ENCODE measurements at places on chromosomes 12 and 14. TPM values are rescaled to one million over a fixed set of nuclear protein-coding genes. Genes with fewer than 3 reads are reported as not detected.

Gene VDR
- total RNA-seq: 1.9 TPM

Gene LRRIQ1
- 5.2 TPM for total RNA-seq

Gene PLEKHG7
- 5.3 TPM for total RNA-seq

Gene CIROP
- not detected for total RNA-seq

Gene TEX52
- not detected for total RNA-seq

Gene CMKLR1
- total RNA-seq: 20.6 TPM

Gene RNASE7
- not detected for total RNA-seq

Gene KRT71
- not detected for total RNA-seq

Gene RASSF9
- 8.5 TPM for total RNA-seq

Gene TRAF3
- total RNA-seq: 18.8 TPM

Gene GLT1D1
- 2.0 TPM for total RNA-seq

Gene CLECL1
- total RNA-seq: 1.1 TPM

Gene KRT6A
- not detected for total RNA-seq

Gene FGD6
- 22.2 TPM for total RNA-seq

Gene ARHGEF25
- total RNA-seq: 61.3 TPM

Gene CRADD
- 20.6 TPM for total RNA-seq

- no peak for DNase-seq
These were observed 749 bp downstream of the AKAP3 start for GRCh38 chr12:4648104-4648500.

DNA sequence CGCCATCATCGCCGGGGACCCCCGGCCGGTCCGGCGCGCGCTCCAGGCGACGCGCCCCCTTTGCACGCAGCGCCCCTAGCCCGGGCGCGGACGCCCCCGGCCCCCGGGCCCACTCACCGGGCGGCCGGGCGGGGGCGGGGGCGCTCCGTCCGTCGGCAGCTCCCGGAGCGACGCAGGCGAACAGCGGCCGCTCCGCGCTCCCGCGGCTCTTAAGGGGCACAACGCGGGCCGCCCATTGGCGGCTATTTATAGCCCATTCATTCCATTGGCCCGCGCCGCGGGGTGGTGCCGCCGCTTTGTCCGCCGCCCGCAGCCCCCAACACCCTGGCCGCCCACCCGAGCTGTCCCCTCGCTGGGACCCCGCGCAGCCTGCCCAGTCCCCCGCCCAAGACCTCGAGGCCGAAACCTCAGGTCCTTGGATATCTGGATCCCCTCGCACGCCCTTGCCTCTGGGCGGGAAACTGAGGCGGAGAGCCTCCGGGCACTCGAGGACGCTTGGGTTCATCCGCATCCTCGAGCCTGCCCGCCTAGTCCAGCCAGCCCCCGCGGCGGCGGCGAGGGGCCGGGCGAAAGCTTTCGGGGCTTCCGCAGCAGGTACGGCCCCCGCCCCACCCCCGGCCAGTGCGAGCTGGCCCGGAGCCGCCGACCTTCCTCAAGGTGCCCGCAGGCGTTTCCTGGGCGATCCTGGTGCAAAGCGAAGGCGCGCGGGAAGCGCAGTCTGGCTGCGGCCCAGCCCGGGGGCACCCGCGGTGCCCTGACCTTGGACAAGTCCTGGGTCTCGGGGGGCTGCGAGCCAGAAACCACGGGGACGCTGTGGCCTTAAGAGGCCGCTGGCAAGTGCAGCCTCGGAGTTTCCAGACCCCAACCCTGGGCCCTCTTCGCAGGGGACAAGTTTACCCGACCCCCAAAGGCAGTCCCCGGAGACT, at the start of gene CKB:
CKB (minus strand) TSS at position 182 of the 926 bp plus-strand sequence. CDS start 337 bp downstream, outside the sequence.
- no peak for DNase-seq

DNA sequence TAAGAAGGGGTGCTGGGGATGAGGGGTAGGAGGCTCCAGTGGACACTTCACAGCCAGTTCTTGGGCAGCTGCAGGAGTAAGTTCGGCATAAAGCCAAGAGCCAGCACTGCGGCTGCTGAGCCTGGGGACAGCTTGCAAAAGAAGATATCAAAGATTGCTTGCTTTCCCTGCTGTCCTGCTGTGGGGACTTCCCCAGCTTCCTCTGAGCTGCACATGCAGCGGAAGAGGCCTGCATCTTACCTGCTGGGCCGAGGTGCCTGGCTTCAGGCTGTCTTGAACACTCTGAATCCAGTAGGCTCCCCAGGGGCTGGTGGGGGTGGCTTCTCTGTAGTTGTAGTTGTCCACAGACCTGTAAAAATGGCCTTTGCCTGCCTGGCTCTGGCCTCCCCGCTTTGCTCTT, 1.3 kb downstream of the CHGA start:
- no peak for DNase-seq

DNA sequence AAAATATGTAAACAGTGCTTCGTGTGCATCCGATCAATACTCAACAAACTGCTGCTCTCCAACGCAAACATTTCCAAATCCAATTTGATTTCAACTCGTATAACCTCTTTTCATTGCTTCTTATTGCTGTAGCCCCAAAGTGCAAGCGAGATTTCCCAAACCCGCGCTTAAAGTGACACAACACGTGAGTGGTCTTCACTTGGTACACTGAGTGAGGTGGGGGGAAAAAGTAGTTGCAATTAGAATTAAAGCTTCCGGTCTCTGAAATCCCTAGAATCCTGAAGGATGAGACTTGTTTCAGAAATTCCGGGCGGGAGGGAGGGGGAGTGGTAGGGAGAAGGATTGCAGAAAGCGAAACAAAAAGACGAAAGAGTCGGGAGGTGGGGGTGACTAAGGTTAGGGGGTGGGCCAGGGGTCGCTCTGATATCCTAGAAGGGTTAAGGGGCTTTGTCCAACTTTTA, 387.5 kb downstream of the BCAT1 start:
- DNase-seq: no peak

DNA sequence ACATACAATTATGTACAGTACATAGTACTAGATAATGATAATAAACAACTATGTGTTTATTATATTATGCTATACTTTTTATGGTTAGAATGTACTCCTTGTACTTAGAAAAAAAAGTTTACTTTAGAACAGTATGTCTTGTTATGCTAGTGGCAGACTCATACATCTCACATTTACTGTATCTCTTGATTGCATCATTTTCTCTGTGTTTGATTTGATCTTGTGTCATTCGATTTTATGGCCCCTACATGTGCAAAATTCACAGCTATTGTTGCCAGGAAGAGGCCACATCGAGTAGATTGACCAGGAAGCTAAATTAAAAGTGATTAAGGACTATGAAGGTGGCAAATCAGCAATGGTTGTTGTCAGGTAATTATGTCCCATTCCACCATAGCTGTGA, 153.0 kb downstream of the PCNX1 start:
- DNase-seq: no peak

- DNase-seq: no peak
These were observed 20.9 kb downstream of the SLCO1C1 start for GRCh38 chr12:20716037-20716436.

- DNase-seq: no peak
These were observed 22.0 kb upstream of the HIF1A start for GRCh38 chr14:61673305-61673704.

DNA sequence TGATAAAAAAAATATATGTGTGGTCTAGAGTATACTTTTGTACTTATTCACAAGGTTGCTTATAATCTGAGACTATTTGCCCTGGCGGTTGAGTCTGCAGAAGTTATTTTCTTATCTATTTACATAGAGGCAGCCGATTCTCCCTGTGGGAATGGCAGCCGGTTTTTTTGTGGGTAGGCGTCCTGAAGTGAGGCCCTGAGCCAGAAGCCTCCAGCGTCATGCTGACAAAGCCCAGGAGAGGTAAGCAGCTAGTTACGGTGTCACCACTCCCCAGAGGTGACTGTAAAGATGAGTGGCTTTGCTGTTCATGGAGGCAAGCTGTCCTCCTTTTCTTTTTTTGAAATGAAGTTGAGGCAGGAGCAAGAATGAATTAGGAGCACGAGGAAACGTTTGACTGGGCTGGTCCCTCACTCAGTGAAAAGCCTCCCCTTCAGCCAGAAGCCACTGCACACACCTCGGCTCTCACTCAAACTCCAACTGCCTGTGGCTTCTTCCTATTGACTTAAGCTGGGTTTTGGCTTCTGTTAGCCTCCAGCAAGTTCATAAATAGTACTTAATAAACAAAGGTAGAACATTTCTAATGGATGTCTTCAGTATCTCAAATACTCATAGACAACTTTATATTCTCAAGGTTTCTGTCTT, 21.5 kb downstream of the PAX9 start:
- DNase-seq: no peak

DNA sequence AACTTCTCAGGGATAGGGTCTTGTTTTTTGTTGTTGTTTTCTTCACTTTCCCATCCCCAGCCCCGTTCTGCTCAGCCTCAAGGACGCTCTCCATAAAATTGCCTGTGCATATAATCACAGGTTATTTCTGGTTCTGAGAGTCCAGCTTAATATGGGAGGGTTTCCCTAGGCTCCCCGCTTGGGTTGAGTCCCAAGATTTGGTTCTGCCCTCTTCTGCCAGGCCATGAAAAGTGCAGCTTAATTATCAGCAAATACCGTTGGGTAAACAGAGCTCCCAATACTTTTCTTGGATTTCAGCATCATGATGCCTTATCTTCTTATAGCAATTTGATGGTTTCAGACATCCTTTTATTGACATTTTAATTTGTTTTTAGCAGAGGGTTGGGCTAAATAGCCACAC, 75.6 kb downstream of the GRIN2B start:
- DNase-seq: no peak

GRCh38 chr14:97707603-97708002, 910.4 kb downstream of the VRK1 start:
- DNase-seq: no peak

GRCh38 chr14:53509276-53510244, 356.4 kb upstream of the DDHD1 start:
- DNase-seq: peak; percentile 60

DNA sequence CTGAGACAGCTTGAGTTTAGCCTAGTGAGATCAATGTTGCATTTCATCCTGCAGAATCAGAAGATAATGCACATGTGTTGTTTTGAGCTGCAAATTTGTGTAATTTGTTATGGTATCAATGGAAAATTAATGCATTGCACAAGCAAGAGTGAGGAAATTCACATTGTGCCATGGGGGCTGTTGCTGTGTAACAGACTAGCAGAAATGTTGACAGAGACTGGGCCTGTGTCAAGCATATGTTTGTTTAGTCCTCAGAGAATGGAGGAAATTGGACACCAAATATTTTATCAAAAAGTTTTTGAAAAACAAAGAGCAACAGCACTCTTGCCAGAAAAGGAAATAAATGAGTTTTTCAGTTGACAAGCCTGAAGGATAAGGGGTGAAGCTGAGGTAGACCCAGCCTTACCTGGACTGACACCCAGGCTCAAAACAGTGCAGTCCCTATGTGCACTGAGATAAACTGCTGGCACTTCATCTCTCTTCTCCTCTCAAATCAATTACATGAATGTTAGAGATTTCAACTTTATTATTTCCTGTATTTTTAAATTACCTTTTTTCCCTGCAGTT, 1150.0 kb downstream of the FSCB start:
- no peak for DNase-seq

GRCh38 chr12:133120385-133121191, 9.5 kb downstream of the ZNF891 start:
- no peak for DNase-seq

- DNase-seq: no peak
These were observed 21.3 kb downstream of the LRRIQ1 start for GRCh38 chr12:85057370-85057963.

DNA sequence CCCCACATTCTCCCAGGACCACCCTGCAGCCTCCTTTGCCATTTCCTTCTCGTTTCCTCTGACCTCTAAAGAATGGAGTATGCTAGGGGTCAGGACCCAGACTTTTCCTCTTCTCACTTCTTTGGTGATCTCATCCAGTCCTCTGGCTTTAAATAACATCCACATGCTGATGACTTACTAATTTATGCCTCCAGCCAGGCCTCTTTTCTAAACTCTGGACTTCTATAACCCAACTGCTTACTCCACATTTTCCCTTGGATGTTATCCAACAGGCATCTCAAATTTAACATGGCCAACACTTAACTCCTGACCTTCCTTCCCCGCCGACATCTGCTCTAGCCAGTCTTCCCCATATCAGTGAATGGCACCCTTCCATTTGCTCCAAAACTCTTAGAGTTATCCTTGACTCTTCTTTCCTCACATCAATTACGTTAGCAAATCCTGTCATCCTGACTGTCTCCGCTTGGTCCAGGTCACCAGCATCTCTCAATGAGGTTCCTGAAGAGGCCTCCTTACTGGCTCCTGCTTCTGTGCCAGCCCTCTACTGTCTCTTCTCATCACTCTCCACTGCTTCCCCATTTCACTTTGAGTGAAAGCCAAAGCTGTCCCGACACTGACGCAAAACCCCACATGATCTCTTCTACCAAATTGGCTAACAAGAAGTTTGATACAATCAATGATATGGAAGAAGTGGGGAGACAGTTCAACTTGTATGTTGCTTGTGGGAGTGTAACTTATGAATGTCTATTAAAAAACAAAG, 42.7 kb downstream of the TMBIM6 start:
- DNase-seq: no peak

GRCh38 chr12:66092559-66093269, 37.8 kb downstream of the LLPH start:
- DNase-seq: no peak

GRCh38 chr12:8639936-8640335, 22.7 kb downstream of the MFAP5 start:
- DNase-seq: no peak

GRCh38 chr14:68961781-68962584, 17.1 kb downstream of the ACTN1 start:
- DNase-seq: no peak

DNA sequence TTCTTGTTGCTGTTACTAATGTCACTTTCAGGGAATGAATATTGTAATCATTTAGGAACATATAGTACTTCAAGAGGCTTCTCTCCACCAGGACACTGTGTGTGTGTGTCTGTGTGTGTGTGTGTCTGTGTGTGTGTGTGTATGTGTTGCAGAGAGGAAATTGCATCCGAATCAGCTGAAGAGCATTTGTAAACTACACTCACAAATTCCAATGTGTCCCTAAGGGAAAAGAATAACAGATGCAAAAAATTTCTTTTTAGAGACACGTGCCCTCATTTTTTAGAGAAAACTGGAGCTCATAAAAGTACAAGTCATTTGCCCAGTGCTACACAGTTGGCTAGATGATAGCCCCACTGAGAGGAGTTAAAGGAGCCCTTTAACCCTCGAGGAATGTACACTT, 168.8 kb downstream of the ANO4 start:
- DNase-seq: no peak

GRCh38 chr12:123106640-123107359, 44.1 kb downstream of the PITPNM2 start:
- DNase-seq: no peak
